ENCODE measurements at places on chromosomes 13 and 19.
A peak's percentile ranks its signal among the peaks of the same experiment; 100 is the strongest.

DNA sequence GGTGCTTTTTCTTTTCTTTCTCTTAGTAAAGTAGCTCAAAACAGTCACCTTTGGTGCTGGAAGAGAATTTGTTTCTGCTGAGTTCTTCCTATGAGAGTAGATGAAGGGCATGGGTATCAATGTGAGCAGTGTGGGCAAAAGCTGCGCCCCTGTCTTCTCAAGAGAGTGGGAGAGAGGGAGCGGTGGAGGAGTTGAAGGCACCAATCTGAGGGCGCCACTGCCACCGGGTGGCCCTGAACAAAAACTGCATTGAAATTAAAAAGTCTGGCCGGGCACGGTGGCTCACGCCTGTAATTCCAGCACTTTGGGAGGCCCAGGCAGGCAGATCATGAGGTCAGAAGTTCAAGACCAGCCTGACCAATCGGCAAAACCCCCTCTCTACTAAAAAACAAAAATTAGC, 28.7 kb upstream of the EPHX3 start:
- DNase-seq: no peak
- H3K4me1 ChIP-seq: peaks cover 24% of the 10 kb centered on the region
- H3K36me3 ChIP-seq: peaks cover 95% of the 10 kb centered on the region
- no peaks in the 10 kb centered on the region for H3K27me3 ChIP-seq
- H3K4me3 ChIP-seq: no peak overlapping the region

DNA sequence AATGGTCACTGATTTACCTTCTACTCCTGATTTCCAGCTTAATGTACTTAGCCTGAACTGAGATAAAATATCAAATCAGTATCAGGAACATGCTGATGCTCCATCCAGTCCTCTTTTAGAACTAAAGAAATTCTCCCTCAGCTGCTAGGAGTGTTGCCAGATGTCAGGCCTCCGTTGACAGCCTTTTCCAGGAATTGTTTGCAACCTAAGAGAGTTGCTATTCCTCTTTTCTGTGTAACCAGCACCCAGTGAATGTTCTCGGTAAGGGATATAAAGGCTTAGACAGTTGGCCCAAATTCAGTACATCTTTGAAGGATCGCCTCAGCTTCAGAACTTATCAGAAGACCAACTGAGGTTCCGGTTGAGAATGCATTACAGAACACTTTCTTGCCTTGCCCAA, 559.0 kb downstream of the PCDH17 start:
- no peak overlapping the region for H3K27ac ChIP-seq
- DNase-seq: no peak
- no peaks in the 10 kb centered on the region for H3K4me1 ChIP-seq
- no peaks in the 10 kb centered on the region for H3K27me3 ChIP-seq
- no peak overlapping the region for H3K4me3 ChIP-seq

- no peaks in the 10 kb centered on the region for H3K27me3 ChIP-seq
- H3K36me3 ChIP-seq: no peaks in the 10 kb centered on the region
- no peak overlapping the region for H3K4me3 ChIP-seq
These were observed 232.0 kb downstream of the KLF5 start for GRCh38 chr13:73290844-73291243.

DNA sequence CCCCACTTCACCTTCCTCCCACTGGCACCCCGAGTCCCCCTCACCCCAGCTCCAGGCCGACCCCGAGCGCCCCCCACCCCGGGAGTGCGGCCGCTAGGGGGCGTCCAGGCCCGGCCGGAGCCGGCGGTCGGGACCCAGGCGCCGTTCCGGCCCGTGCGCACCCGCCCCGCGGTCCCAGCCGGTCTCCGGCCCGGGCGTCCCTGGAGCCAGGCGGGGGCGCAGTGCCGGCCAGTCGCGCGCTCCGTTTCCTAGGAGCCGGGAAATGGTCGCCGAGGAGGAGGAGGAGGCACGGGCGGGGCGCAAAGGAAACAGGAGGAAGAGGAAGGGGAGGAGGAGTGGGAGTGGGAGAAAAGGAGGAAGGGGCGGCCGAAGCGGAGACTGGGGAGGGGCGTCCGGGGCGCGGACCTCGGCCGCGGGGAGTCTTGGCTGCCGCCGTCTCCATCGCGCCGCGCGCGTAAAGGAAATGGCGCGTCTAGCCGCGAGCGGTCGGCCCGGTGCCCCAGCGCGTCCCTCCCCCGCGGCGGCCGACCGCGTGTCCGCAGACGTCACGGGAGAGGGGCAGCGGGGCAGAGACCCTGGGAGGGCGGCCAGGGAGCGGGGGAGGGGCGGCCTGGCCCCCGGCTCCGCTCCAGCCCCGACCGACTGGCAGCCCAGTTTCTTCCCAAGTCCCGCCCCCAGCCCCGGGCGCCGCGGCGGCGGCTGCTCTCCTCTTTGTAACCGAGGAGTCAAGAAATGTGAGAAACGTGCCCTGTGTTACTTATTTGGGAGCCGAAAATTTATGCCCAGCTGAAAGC, 1.1 kb upstream of the KCTD15 start:
- no peaks in the 10 kb centered on the region for H3K27me3 ChIP-seq
- H3K4me1 ChIP-seq: peaks cover 6% of the 10 kb centered on the region
- H3K36me3 ChIP-seq: no peaks in the 10 kb centered on the region
- peak overlapping the region; percentile 96 for H3K27ac ChIP-seq
- peak; percentile 88 for DNase-seq
- peak overlapping the region; percentile 93 for H3K4me3 ChIP-seq

- H3K36me3 ChIP-seq: no peaks in the 10 kb centered on the region
- no peak for DNase-seq
- H3K4me3 ChIP-seq: no peak overlapping the region
- H3K27ac ChIP-seq: no peak overlapping the region
- no peaks in the 10 kb centered on the region for H3K4me1 ChIP-seq
These were observed 8.0 kb downstream of the VSIG10L start for GRCh38 chr19:51333836-51334460.

DNA sequence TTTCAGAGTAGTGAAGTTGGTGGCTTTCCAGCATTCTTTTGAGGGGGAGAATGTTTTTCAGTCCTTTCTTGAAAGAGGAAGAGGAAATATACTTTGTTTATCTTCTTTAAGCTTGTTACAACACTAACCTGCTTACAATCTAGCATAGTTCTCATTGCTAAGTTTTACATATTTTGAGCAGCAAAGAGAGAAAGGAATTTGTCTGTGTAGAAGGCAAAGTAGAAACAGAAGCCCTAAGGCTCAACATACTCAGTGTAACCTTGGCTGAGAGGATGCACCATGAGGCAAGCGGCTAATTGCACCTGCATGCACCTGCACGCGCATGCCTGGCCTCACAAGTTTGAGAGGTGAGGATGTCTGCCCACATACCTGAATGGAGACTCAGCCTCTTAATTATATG, 2.2 kb downstream of the FRY start:
- H3K27ac ChIP-seq: no peak overlapping the region
- H3K36me3 ChIP-seq: no peaks in the 10 kb centered on the region
- DNase-seq: no peak
- no peaks in the 10 kb centered on the region for H3K27me3 ChIP-seq
- H3K4me1 ChIP-seq: peaks cover 13% of the 10 kb centered on the region

- no peak for DNase-seq
- H3K27ac ChIP-seq: no peak overlapping the region
- H3K4me1 ChIP-seq: no peaks in the 10 kb centered on the region
- H3K27me3 ChIP-seq: no peaks in the 10 kb centered on the region
- no peak overlapping the region for H3K4me3 ChIP-seq
These were observed 31.3 kb upstream of the GTF3A start for GRCh38 chr13:27393101-27393500.

GRCh38 chr19:9971166-9971897, 35.0 kb upstream of the OLFM2 start:
- no peak overlapping the region for H3K4me3 ChIP-seq
- H3K27me3 ChIP-seq: no peaks in the 10 kb centered on the region
- no peaks in the 10 kb centered on the region for H3K4me1 ChIP-seq
- H3K36me3 ChIP-seq: no peaks in the 10 kb centered on the region
- no peak overlapping the region for H3K27ac ChIP-seq
- no peak for DNase-seq

DNA sequence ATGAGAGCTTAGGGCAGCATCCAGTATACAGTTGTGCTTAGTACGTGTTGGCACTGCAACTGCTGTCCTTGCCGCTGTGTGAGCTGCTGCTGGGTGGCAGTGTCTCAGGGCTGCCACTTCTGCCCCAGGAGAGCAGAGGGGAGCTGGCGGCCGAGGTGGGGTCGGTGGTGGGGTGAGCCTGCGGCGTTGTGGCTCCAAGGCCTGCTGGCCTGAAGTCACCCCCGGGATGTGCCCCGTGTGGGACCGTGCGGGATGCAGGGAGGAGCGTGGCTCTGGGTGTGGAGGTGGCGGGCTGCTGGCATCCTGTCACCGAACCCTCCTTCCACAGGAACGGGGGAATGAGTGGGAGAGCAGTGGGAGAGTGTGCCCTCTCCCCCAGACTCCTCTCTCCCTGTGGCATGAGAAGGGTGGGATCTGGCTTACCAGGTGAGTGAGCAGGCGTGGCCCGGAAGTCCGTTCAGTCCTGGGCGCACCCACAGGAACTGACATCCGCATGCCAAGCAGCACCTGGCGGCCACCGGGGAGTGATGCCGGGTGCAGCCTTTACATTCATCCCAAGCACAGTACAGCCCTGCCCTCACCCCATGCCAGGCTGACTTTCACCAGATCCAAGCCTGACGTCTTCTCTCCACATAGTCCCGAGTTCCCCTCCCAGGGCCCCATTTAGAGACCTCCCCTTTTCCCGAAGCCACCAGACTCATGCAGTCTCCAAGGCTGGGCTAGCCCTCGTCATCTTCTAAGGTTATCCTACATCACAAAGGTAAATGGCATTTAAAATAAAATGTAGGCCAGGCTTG, 26.6 kb downstream of the MCF2L start:
- H3K27ac ChIP-seq: no peak overlapping the region
- H3K4me1 ChIP-seq: no peaks in the 10 kb centered on the region
- DNase-seq: no peak
- no peaks in the 10 kb centered on the region for H3K36me3 ChIP-seq

GRCh38 chr19:31390711-31391110, 41.5 kb upstream of the TSHZ3 start:
- H3K36me3 ChIP-seq: no peaks in the 10 kb centered on the region
- H3K4me3 ChIP-seq: no peak overlapping the region
- no peaks in the 10 kb centered on the region for H3K27me3 ChIP-seq
- no peak overlapping the region for H3K27ac ChIP-seq
- DNase-seq: no peak

GRCh38 chr13:35211949-35212348, 264.5 kb downstream of the MAB21L1 start:
- no peak for DNase-seq
- H3K4me1 ChIP-seq: no peaks in the 10 kb centered on the region
- no peak overlapping the region for H3K4me3 ChIP-seq
- H3K27me3 ChIP-seq: no peaks in the 10 kb centered on the region
- H3K27ac ChIP-seq: no peak overlapping the region
- no peaks in the 10 kb centered on the region for H3K36me3 ChIP-seq

- no peaks in the 10 kb centered on the region for H3K27me3 ChIP-seq
- peaks cover 21% of the 10 kb centered on the region for H3K4me1 ChIP-seq
- peak overlapping the region; percentile 96 for H3K27ac ChIP-seq
These were observed 2.2 kb upstream of the MYADM start for GRCh38 chr19:53865523-53865917.

GRCh38 chr19:52660981-52661380, 22.8 kb upstream of the ZNF83 start:
- peaks cover 8% of the 10 kb centered on the region for H3K36me3 ChIP-seq
- no peak for DNase-seq
- no peaks in the 10 kb centered on the region for H3K4me1 ChIP-seq
- H3K4me3 ChIP-seq: no peak overlapping the region
- no peak overlapping the region for H3K27ac ChIP-seq
- H3K27me3 ChIP-seq: no peaks in the 10 kb centered on the region

DNA sequence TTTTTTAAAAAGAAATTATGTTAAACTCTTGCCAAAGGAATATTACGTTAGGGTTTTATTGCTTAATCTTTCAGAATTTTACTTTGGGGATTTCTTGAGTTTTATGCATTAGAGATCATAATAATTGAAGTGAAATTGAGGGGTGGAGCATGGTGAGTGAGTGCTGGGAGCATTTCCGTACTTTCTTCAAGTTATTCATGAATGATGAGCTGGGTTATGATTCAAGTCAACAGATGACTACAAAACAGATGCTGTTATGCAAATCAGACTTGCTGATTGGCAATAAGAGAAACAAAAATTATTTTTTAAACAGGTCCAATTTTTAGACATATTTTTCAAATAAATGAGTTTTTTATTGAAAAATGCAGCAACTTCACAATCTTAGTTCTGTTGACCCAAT, 504.2 kb downstream of the DCT start:
- H3K4me3 ChIP-seq: no peak overlapping the region
- H3K36me3 ChIP-seq: no peaks in the 10 kb centered on the region
- no peak for DNase-seq
- no peak overlapping the region for H3K27ac ChIP-seq
- no peaks in the 10 kb centered on the region for H3K27me3 ChIP-seq

DNA sequence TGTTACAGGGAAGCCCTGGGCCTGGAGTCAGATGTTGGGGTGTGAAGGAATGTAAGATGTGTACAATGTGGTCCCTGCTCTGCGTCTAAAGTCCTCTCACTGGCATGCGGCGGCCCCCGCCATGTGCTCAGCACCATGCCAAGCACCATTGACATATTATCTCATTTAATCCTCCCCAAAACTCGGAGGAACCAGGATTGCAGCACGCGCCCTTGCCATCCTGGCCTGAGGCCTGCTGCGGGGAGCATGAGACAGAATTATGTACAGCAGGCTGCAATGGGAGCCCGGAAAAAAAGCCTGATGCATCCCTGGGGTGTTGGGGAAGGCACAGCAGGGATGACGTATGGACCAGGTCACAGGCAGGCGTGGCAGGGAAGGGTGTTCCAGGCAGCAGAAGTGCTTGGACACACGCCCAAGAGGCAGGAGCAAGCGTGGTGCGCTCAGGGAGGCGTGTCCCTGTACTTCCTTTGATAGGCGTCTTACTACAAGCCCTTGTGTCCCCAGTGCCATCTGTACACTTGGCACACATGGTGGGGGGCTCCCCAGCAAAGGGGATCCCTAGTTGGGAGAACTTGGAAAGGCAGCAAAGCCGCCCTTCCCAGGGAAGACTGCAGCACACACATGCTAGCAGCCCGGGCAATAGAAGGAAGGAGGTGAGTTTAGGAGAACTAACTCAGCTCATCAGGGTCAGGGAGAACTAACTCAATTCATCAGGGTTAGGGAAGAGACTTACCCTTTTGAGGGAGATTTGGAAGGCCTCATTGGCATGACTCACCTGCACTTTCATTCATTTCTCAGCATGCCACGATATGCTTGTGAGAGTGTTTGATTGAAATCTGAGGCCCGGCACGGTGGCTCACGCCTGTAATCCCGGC, 3.4 kb downstream of the EVI5L start:
- no peak overlapping the region for H3K4me3 ChIP-seq
- no peak overlapping the region for H3K27ac ChIP-seq
- H3K27me3 ChIP-seq: no peaks in the 10 kb centered on the region
- no peaks in the 10 kb centered on the region for H3K36me3 ChIP-seq
- peaks cover 3% of the 10 kb centered on the region for H3K4me1 ChIP-seq

- H3K36me3 ChIP-seq: no peaks in the 10 kb centered on the region
- no peaks in the 10 kb centered on the region for H3K27me3 ChIP-seq
- H3K27ac ChIP-seq: no peak overlapping the region
- no peaks in the 10 kb centered on the region for H3K4me1 ChIP-seq
- no peak for DNase-seq
These were observed 148.6 kb downstream of the SLITRK6 start for GRCh38 chr13:85650613-85651012.
